NCI-H2081 treated with DMSO at 0.1 percent for 48 hours (cell line): ENCODE measurements at places on chromosomes 2 and 18.

GRCh38 chr2:101974663-101975062 is 17.1 kb upstream of the IL1R2 start:
- DNase-seq = no peak

GRCh38 chr2:19357402-19358241 is 801 bp downstream of the OSR1 start:
- no peak for DNase-seq

DNA sequence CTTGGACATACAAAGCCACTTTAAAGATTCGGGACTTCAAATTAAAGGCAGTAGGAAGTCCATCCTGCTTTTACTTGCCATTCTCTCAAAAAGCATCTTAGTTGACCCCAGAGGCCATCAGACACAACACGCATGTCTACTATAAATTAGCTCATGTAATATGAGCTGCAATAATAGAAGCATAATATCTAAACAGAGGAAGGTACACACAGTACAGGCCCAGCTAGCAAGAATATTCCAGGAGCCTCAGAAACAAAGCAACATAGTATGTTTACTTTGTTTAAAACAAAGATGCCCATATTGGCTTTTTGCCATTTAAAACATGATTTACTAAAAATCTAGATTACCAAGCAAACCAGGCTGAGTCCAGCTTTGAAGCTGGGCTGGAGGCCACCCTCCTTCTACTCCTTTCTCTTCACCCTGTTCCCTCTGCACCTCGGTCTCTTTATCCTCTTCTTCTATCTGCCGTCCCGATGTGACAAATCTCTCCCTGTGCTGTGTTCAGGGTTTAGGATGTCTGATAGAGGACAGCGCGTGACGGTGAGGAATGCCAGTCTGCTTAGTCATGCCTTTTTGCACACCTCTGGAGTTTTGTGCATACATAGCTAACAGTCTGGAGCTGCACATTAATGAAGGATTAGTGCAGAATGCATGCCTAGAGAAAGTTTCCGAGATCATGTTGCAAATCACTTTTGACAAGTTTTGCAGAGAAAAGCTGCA is 28.2 kb downstream of the DTNA start:
- DNase-seq = no peak

DNA sequence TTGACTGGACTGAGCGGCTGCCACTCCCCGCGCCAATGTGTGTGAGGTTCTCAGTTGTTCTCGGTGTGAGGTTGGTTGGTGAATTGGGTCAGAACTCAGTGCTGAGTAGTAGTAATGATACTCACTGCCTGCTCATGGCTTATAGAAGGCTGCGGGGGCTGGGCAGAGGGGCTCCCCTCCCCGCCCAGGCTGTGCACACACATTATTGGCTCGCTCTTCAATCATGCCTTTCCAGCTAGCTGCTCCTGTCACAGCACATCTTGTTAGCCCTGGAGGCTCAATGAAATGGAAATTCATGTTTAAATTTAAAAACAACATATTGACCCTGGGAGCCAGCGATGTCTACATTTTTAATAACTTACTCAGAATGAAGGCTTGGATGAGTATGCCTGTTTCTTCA is 152.8 kb downstream of the CELF4 start:
- DNase-seq = no peak
